ENCODE measurements at places on chromosomes 6 and 20. TPM values are rescaled to one million over a fixed set of nuclear protein-coding genes. Genes with fewer than 3 reads are reported as not detected.

The VSX1 gene
- 1.2 TPM for polyA plus RNA-seq

The RPS10 gene
- 1,783 TPM for polyA plus RNA-seq

The NANP gene
- 11.2 TPM for polyA plus RNA-seq

The C20orf204 gene
- polyA plus RNA-seq, result 0.49 TPM

The SLC22A16 gene
- polyA plus RNA-seq, result not detected

The SRMS gene
- polyA plus RNA-seq, result not detected

The OR12D3 gene
- not detected for polyA plus RNA-seq

The LINC00237 gene
- polyA plus RNA-seq, result not detected

The CST1 gene
- polyA plus RNA-seq, result 0.44 TPM

The BTNL2 gene
- not detected for polyA plus RNA-seq

The AIF1 gene
- not detected for polyA plus RNA-seq

The FRK gene
- polyA plus RNA-seq, result 2.2 TPM

The TMEM217 gene
- 1.2 TPM for polyA plus RNA-seq

The AGPAT4 gene
- polyA plus RNA-seq, result 1.9 TPM

The SLX4IP gene
- 3.3 TPM for polyA plus RNA-seq

The PI16 gene
- not detected for polyA plus RNA-seq

The DEFB129 gene
- not detected for polyA plus RNA-seq

The HCRTR2 gene
- not detected for polyA plus RNA-seq

The OTOR gene
- polyA plus RNA-seq, result not detected

The FRS3 gene
- 2.0 TPM for polyA plus RNA-seq

The CTCFL gene
- 0.03 TPM for polyA plus RNA-seq

The NKX2-2 gene
- not detected for polyA plus RNA-seq

The ANKRD6 gene
- polyA plus RNA-seq, result 2.5 TPM

The HFE gene
- polyA plus RNA-seq, result 15.5 TPM

The EPHA7 gene
- 0.29 TPM for polyA plus RNA-seq

The MAS1 gene
- polyA plus RNA-seq, result not detected

The SLC12A5 gene
- polyA plus RNA-seq, result 11.5 TPM

The SMLR1 gene
- 0.03 TPM for polyA plus RNA-seq

The STX16 gene
- 79.0 TPM for polyA plus RNA-seq

The PRL gene
- not detected for polyA plus RNA-seq

The CRISP3 gene
- not detected for polyA plus RNA-seq

The SYNGAP1 gene
- polyA plus RNA-seq, result 9.2 TPM

The NHLRC1 gene
- polyA plus RNA-seq, result 2.7 TPM

The KIAA0408 gene
- 3.0 TPM for polyA plus RNA-seq

The DYNLT2 gene
- polyA plus RNA-seq, result 1.1 TPM

The PPIL4 gene
- polyA plus RNA-seq, result 17.2 TPM

The TENT5A gene
- polyA plus RNA-seq, result 0.79 TPM

The EYS gene
- polyA plus RNA-seq, result not detected

Measured in A549 (cell line).